Stimulated activated CD4-positive, alpha-beta T cell treated with anti-CD3 and anti-CD28 coated beads, Interleukin-15, amount 100 ng/mL, for 48 hours (primary cell): ENCODE measurements at places on chromosomes 1 and 21.

GRCh38 chr1:230891413-230891812 lies 23.1 kb upstream of the C1orf198 start:
- DNase-seq, result no peak

GRCh38 chr1:62260688-62261087 lies 58.5 kb downstream of the KANK4 start:
- no peak for DNase-seq

DNA sequence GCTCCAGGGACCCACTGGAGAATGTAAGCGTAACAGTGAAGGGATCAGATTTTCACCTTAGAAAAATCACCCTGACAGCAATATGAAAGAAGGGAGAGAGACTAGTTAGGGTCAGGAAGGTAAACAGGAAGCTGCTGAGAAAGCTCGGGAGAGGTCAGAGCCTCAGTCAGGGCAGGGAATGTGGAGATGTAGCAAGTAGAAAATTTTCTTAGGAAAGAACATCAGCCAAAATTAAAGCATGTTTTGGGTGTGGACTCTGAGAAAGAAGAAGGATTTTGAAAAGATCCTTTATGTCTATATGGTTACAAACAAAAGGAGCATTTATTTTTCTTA lies 16.7 kb upstream of the ERICH3 start:
- DNase-seq, result no peak

GRCh38 chr1:243924588-243925349 lies 74.7 kb upstream of the AKT3 start:
- no peak for DNase-seq

GRCh38 chr1:174990382-174990999 lies 9.3 kb upstream of the CACYBP start:
- no peak for DNase-seq

DNA sequence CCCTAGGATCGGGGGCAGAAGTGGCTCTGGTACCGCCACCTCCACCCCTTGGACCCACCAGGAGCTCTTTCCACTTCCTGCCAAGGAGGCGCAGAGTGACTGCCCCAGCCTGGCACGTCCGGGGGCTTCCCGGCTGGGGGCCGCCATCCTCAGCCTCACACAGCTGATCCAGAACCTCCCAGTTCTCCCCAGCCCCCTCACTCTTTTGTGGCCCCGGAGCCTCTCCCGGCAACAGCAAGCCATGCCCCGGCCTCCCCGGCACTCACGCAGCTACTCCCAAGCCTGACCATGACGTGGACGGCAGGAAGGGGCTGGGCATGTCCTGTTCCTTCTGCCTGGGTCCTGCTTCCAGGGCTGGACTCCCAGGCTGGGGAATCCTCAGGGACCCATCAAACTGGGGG lies 17.1 kb downstream of the TP73 start:
- no peak for DNase-seq

DNA sequence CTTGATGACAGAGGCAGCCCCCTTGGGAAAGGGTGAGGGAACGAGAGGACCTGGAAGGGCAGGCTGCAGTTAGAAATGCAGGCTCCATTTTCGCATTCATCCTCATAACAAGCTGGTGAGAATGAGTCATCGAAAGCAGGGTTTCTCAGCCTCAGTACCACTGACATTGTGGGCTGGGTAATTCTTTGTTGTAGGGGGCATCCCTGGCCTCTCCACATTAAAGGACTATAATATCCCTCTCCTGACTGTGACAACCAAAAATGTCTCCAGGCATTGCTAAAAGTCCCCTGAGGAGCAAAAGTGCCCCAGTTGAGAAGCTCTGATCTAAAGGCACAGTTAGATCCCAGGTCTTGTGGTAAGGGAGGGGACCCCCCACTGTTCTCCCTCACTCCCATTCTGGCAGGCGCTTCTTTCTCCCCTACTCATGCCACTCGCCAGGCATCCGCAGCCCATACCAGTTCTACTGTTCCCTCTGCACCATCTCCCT lies 20.4 kb downstream of the KCNN3 start:
- peak; percentile 24 for DNase-seq

GRCh38 chr1:92990828-92991227 lies 29.6 kb upstream of the DIPK1A start:
- DNase-seq, result no peak

DNA sequence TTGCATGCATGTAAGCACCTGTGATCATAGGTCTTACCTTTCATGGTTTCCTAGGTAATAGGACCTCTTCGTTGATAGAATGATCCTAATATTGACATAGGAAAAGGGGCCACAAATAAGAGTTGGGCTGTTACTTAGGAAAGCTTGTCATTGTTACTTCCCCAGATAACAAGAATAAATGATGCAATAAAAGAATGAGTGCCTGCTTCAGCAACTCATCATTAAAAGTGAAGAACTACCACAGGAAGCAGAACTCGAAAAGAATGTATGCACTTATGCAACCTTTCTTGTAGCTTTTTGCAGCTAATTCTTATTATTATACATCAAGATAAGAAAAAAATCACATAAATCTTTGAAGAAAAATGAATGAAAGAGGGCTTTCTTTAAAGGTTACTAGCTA lies 548.6 kb downstream of the LTN1 start:
- DNase-seq, result no peak

DNA sequence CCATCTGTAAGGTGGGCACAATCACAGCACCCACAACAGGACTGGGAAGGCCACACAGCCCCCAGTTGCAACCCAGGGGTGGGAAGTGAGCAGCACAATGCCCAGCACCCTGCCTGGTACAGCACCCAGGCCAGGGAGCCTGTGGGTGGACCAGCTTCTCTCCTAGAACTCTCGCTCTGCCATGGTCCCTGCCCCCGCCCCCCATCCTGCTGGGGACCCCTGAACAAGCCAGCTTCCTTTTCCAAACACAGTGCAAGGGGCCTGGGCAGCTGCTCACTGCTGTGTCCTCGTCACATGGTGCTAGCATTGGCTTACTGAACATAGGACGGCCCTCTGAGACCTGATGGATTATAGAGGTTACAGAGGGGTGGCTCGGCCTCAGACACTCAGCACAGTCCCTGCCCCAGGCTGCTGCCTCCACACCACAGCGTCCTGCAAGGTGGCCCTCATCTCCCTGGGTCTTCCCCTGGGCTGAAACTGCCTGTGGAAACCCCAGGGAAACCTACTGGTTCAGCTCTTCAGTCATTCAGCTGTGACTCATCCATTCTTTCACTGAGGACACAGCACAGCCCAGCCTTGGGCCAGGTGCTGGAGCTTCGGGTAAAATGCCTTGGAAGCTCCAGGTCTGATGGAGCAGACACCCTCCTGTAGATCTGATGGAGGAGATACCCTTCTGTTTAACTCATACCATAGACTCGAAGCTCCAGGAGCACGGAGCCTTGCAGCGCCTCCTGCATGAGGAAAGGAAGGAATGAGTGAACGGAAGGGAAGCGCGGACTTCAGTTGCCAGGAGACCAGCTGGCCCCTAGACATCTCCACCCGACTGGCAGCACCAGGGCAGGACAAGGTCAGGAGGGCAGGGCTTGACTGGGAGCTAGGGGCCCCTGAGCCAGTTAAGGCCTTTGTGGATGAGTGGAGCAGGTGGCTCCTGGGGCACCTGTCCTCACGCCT lies 8.1 kb upstream of the PRDM16 start:
- no peak for DNase-seq

DNA sequence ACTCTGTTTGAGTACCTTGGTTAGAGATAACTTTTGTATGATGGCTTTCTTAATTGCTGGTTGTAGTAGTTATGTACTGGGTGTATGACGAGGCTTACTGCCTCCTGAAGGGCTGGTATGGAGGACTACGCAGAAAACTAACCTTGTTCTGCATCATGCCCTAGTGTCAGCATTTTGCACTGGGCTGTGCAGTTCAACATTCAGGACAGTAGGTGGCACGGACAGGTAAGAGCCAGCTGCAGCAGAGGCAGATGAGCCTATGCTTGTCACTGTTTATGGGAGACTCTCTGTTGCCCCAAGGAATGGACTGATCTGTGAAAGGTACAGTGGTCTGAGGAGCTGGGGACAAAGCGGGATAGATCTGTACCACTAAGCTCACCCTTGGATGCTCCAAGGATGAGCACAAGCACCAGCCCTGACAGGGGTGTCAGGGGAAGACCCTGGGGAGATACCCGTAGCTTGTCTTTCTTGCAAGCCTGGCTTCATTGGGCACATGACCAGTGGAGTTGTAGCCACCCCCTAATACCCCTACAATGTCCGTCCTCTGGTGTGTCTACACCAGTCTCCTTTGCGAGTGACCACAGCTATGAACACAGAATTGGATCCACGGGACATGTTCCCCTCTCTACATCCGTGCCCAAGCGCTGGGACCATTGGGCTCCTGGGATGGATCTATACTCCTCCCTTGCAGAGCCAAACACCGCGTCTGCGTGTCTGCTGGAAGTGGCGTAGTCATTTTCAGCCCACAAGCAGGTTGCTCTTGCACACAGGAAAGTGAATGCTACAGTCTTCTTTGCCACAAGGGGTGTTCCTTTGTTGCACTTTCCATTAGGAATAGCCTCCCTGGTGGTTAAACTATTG lies 51.1 kb upstream of the CFHR3 start:
- DNase-seq, result peak; percentile 42

DNA sequence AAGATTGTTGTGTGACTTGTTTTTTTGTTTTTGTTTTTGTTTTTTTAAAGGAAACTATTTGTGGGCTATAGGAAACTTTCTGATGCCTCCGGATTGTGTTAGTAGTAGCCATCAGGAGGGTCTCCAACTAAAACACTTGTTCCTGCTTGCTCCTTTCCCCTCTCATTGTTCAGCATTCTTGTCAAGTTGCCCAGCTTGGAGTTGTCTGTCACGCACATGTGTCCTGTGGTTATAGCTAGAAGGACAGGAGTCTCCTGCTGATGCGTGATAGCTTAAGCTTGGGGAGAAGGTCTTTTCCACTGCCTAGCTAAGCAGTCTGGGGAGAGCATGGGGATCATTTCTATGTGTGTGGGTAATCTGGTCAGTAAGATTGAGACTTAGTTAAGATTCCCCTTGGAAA lies 3.2 kb upstream of the LYPLA2 start:
- DNase-seq, result no peak

- DNase-seq, result no peak
These were observed 316 bp downstream of the AP4B1 start for GRCh38 chr1:113904293-113904673.
